ENCODE measurements at places on chromosomes 2 and 18. TPM values are rescaled to one million over a fixed set of nuclear protein-coding genes. Genes with fewer than 3 reads are reported as not detected.

The ANKRD30B gene
- total RNA-seq, result not detected

The NABP1 gene
- total RNA-seq, result 16.2 TPM

The QPCT gene
- 2.5 TPM for total RNA-seq

The ADAM23 gene
- total RNA-seq, result 31.1 TPM

The ANKRD36C gene
- 11.1 TPM for total RNA-seq

The GALR1 gene
- 0.06 TPM for total RNA-seq
